ENCODE measurements at places on chromosomes 2 and 18.

- no peak for DNase-seq
Observed at GRCh38 chr2:64412671-64413070, 41.3 kb upstream of the LGALSL start.

DNA sequence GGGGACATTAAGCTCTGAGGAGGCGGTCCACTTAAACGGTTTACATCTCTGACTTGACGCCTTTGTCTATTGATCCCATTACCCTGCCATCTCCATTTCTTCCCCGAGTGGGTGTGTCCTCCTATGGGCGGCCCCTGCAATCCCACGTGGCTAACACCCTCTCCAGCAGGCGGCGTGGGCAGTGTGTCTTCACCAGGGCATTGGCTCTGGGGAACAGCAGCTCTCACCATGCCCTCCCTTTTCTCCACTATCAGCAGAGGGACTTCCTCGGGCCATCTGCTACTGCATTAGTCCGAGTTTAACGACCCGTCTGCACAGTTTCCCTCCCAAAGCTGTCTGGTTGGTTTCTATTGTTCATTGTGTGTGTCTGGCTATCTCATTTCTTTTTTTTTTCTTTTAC, 511.9 kb upstream of the NRP2 start:
- no peak for DNase-seq

- no peak for DNase-seq
Observed at GRCh38 chr18:24987303-24988252, 364.4 kb downstream of the ZNF521 start.

- no peak for DNase-seq
Observed at GRCh38 chr2:237505188-237505939, 18.3 kb downstream of the MLPH start.

DNA sequence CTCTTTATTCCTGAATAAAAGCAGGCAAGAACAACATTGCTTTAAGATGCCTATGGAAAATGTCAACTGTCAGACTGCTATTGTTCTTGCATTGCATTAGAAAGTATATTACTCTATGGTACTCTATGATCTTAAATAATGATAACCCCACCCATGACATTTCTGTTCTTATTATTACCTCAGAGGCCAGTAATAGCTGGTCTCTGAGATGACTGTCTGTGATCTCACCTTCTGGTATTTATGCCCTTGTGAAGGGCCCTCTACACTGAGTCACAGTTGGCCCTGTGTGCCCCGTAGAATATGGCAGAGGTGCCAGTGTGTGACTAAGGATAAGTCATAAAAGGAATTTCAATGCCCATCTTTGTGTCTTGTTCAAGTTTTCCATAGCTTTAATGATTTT, 61.0 kb downstream of the SPP2 start:
- DNase-seq, result peak; percentile 6

DNA sequence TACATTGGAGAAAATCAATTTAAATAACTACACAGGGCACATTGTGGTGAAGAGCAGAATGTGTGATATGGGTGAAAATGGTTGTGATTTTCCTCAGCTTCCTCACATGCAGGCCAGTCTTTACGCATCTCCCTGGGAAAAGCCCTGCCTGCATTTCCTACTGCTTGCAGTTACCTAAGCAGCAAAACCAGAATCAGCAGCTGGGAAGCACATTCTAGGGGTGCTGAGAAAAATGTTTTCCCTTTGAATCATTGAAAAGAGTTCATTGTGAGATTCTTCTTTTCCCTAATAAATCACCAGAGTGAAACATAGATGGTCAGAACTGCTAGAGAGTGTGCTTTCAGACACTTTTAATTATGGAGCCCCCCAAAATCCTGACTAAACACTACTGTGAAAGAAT, 656.0 kb downstream of the TDRD15 start:
- peak; percentile 28 for DNase-seq

- peak; percentile 33 for DNase-seq
Observed at GRCh38 chr2:210199186-210199765, 26.0 kb downstream of the ACADL start.

- peak; percentile 49 for DNase-seq
Observed at GRCh38 chr18:43571078-43571689, 293.9 kb upstream of the SYT4 start.

GRCh38 chr2:317501-318424, 29.9 kb upstream of the ALKAL2 start:
- peak; percentile 8 for DNase-seq

GRCh38 chr2:79876430-79876829, 363.6 kb downstream of the CTNNA2 start:
- DNase-seq, result peak; percentile 4

DNA sequence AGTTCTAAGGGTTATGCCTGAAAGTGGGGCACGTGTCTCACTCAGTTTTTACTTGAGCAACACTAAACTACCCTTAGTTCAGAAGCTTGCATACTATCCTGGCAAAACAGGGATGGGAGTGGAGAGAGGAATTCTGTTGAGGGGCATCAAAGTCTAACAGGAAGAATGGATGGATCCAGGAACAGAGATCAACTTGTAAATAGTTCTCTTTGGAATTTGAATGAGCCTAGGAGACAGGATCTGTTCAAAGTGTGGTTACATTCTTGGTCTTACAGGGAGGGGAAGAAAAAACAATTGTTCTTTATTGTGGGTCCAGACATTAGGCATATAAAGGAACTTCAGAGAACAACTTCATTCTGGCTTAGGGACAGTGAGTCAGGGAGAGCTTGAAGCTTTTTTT, 560.2 kb downstream of the CNTNAP5 start:
- no peak for DNase-seq

DNA sequence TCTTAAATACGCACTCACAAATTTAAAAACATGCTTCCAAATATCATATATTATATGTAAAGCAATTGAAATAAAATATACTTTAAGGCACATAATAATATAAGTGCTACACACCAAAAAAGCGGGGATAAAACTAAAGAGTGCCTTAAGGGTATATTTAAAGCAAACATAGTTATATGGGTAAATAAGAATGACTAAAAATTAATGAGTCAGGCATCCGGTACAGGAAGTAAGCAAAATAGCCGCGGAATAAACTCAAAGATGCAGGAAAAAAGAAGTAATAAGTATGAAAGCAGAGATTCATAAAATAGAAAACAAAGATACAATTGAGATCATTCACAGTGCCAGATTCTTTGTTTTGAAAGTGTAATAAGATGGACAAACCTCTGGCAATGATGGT, 503.5 kb upstream of the SOX11 start:
- peak; percentile 37 for DNase-seq

DNA sequence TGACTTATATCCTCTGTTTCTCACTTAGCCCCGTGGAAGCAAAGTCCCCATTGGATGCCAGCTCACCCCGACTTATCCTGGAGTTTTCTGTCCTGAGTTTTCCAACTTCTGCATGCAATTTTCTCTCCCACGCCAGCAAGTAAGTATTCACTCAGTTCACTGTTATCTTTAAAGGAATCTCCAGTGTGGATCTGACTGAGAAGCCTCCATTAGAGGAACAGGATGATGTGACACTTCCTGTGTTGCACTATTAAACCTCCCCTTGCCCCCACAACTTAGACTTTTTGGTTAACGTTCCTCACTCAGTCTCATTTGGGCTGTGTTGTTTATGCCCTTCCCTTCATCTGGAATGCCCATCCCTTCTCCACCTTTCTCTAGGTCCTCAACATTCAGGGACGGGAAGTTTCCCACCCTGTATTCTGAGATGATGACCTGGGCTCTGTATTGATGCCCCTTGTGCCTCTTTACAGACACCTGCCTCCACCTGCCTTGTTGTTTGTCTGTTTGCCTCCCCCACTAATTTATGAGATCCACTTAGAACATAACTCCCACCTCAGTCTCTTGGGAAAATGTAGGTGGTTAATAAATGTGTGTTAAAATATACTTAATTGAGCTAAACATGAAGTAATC, 536.1 kb upstream of the RAB6C start:
- no peak for DNase-seq

DNA sequence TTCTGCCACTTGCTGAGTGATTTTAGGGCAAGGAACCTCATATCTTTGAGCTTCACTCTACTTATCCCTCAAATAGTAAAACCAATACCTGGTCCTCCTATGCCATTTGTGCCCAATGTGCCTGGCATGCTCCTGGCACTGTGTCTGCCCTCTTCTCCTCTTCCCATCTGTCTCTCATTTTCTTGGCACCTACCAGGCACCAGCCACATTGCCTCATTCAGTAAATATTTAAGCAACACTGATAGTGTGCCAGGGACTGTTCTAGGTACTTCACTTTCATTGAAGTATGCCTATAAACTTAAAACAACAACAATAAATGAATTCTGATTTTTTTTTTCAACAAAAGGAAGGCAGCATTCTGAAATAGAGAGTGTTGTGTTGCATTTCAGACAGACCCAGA, 15.1 kb upstream of the BOD1L2 start:
- DNase-seq, result no peak

DNA sequence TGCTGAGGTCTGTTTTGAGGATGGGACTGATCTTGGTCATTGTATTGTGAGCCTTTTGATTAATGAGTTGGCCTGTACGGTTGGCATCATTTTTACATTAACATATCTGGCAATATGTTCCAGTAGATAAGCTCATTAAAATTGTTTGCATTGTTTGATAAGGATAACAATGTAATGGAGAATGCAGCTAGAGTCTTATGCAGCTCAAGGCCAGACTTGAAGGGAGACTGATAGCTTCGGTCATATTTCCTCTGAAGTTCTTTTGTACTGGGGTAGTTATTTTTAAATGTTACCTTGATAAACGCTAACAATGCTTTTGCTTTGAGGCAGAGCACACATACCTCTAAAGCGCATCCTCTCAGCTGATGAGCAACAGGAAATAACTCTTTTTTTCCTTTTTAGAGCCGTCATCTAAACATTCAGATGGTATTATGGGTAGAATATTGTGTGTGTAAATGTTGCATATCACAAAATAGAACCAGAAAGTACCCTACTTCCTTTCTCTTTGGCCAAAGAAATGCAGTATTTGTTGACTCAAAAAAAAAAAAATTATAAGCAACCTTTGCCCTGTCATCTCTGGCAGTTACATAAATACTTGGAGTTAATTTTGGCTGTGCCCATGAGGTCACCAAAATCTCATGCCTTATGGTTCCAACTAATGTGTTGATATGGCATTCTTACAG, 1.3 kb downstream of the MAPRE2 start:
- DNase-seq, result peak; percentile 51

GRCh38 chr2:65231121-65231520, 3.5 kb downstream of the ACTR2 start:
- peak; percentile 72 for DNase-seq

GRCh38 chr2:121489911-121490583, 40.6 kb upstream of the RNU4ATAC start:
- DNase-seq, result peak; percentile 32

GRCh38 chr2:170377500-170378207, 199.7 kb downstream of the MYO3B start:
- DNase-seq, result peak; percentile 12

DNA sequence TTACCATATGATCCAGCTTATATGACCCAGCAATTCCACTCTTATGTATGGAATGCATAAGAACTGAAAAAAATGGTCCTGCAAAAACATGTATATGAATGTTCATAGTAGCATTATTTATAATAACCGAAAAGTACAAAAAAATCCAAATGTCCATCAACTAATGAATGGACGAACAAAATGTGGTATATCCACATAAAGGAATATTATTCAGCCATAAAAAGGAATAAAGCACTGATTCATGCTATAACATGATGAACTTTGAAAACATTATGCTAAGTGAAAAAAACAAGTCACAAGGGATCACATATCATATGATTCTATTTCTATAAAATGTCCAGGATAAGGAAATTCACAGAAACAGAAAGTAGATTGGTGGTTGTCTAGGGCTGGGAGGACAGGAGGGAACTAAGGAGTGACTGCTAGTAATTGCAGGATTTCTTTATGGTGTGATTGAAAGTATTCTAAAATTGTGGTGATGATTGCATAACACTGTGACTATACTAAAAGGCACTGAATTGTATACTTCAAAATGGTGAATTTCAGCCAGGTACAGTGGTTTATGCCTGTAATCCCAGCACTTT, 10.0 kb upstream of the DIS3L2 start:
- DNase-seq, result no peak

DNA sequence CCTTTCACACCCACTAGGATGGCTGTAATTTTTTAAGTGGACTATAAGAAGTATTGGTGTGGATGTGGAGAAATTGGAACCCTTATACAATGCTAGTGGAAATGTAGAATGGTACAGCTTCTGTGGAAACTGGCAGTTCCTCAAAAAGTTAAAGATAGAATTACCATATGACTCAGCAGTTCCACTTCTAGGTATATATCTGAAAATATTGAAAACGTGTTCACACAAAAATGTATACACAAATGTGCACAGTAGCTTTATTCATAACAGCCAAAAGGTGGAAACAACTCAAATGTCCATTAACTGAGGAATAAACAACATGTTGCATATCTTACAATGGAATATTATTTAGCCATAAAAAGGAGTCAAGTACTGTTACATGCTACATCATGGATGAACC, 17.7 kb downstream of the TANK start:
- peak; percentile 24 for DNase-seq

- no peak for DNase-seq
Observed at GRCh38 chr2:16250056-16250425, 309.7 kb downstream of the MYCN start.

GRCh38 chr18:11688972-11689668, at the start of gene GNAL:
TSS of gene GNAL (plus strand) at chr18:11689264. CDS start at chr18:11689564, 300 bp downstream.
- peak; percentile 91 for DNase-seq

GRCh38 chr2:74864728-74865722, 31.1 kb downstream of the HK2 start:
- no peak for DNase-seq

- no peak for DNase-seq
Observed at GRCh38 chr2:27582129-27582694, 630 bp upstream of the ZNF512 start.

DNA sequence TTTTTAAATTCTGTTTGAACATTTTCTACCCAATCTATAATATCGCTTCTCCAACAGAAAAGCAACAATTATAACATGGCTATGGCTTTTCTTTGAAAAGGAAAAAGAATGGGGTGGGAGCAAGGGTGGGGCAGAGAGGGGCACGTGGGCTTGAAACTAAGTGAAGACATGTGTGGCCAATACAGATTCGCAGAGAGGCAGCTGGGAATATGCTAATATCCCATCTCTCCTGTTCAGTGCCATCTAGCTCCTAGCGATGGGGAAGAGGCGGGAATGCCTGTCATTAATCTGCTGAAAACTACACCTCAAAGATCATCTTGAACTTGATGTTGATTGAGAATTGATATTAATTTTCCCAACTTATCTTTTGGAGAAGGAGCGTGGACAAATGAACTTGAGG, 65.5 kb upstream of the ITGA6 start:
- DNase-seq, result no peak

GRCh38 chr2:12310399-12310798, 406.3 kb upstream of the TRIB2 start:
- no peak for DNase-seq

GRCh38 chr2:197219636-197220035, 90.9 kb downstream of the ANKRD44 start:
- DNase-seq, result no peak

DNA sequence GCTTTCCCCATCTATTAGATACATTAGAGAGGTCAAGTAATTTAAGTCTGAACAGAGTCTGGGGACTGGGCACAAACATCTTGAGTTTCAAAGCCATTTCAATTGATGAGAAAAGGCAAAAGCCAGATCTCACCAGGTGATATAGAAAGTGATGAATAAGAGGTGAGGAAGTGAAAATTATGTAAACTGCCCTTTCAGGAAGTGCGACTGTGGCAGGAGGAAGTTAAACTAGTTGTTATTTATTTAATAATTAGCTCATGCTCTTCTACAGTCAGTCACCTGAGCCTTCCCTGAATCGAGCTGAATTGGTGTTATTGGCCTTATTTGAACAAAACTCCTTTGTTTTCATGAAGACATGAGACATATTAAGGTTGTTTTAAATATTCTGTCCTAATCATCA, 115.1 kb downstream of the CDH20 start:
- DNase-seq, result no peak

- DNase-seq, result no peak
Observed at GRCh38 chr2:198861080-198861479, 596.7 kb downstream of the SATB2 start.
